ENCODE measurements at places on chromosomes 12 and 14. TPM values are rescaled to one million over a fixed set of nuclear protein-coding genes. Genes with fewer than 3 reads are reported as not detected.

The SUPT16H gene
- 45.4 TPM for polyA plus RNA-seq

The LMNTD1 gene
- 1.6 TPM for polyA plus RNA-seq

The PPFIA2 gene
- 0.24 TPM for polyA plus RNA-seq

The ENDOU gene
- polyA plus RNA-seq = 0.45 TPM

The TAS2R8 gene
- not detected for polyA plus RNA-seq

Data from lung (tissue), 17 donors.